ENCODE measurements at places on chromosomes 3 and 15.

DNA sequence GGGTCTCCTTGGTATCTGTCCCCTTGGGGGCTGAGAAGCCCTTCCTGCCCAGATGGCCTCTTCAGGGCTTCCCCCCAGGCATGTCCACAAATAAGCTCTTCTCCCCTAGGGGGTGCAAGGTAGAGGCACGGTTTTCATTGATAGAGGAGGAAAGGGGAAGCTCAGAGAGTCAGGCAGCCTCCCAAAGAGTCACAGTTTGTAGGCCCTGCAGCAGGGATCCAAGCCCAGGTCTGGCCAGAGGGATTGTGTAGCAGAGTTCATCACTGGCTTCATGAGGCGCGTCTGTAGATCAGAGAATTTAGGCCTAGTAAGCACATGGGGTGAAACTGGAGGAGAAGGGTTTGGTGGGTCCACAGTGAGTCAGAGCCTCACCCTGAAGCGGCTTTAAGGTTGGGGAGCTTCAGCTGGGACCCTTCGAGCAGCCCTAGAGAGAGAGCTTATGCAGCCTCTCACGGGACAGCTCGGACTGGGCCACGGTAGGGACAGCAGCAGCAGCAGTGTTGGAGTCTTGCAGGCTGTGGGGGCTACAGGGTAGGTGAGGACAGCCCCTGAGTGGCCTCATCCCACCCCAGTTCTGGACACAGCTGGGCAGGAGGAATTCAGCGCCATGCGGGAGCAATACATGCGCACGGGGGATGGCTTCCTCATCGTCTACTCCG is 37.5 kb upstream of the ESYT3 start:
- H3K27me3 ChIP-seq = no peaks in the 10 kb centered on the region
- DNase-seq = no peak
- H3K4me1 ChIP-seq = peaks cover 2% of the 10 kb centered on the region
- H3K27ac ChIP-seq = no peak overlapping the region
- no peaks in the 10 kb centered on the region for H3K36me3 ChIP-seq

- no peak for DNase-seq
- no peak overlapping the region for H3K27ac ChIP-seq
- H3K4me1 ChIP-seq = no peaks in the 10 kb centered on the region
- H3K4me3 ChIP-seq = no peak overlapping the region
- no peaks in the 10 kb centered on the region for H3K27me3 ChIP-seq
- H3K36me3 ChIP-seq = no peaks in the 10 kb centered on the region
Measured at GRCh38 chr3:51375136-51375535, 10.0 kb upstream of the MANF start.

GRCh38 chr3:53862241-53862640 is 15.9 kb downstream of the IL17RB start:
- H3K4me3 ChIP-seq = no peak overlapping the region
- H3K4me1 ChIP-seq = no peaks in the 10 kb centered on the region
- H3K27me3 ChIP-seq = no peaks in the 10 kb centered on the region
- H3K36me3 ChIP-seq = peaks cover 23% of the 10 kb centered on the region
- H3K27ac ChIP-seq = no peak overlapping the region

GRCh38 chr3:44021651-44022594 is 219.8 kb upstream of the TOPAZ1 start:
- H3K36me3 ChIP-seq = no peaks in the 10 kb centered on the region
- no peaks in the 10 kb centered on the region for H3K4me1 ChIP-seq
- H3K27ac ChIP-seq = no peak overlapping the region
- no peak overlapping the region for H3K4me3 ChIP-seq

DNA sequence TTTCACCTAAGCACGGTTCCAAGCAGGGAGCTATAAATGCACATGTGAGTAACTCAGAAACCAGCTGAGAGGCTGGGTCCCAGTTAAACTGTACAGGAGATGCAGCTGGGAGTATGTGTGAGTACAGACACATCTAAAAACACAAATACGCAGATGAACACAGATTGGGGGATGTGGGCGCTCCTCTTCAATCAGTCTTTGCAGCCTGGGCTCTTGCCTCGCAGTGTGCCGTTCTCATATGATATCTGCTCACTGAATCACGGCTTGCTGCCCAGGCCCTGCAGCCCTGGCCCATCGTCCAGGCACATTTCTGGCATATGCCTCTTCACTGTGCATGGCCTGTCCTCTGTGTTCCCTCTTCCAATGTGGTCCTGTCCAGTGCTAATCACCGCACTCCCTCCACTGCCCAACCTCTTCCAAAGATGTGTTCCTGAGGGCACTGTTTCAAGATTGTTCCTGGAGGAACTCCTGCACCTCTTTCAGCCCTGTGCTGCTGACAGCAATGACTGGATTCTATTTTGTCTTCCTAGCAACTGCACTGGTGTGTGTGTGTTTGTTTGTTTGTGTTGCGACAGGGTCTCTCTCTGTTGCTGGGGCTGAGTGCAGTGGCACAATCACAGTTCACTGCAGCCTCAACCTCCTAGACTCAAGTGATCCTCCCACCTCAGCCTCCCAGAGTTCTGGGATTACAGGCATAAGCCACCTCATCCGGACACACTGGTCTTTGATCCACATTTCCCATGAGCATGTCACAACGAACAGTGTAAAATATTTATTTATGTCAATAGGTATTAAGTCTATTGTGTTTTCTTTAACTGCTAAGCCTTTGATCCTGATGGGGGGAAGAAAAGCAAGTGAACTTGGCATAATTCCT is 17.0 kb downstream of the CA12 start:
- no peak overlapping the region for H3K27ac ChIP-seq
- no peaks in the 10 kb centered on the region for H3K36me3 ChIP-seq
- H3K4me1 ChIP-seq = no peaks in the 10 kb centered on the region
- no peak for DNase-seq
- H3K27me3 ChIP-seq = no peaks in the 10 kb centered on the region

DNA sequence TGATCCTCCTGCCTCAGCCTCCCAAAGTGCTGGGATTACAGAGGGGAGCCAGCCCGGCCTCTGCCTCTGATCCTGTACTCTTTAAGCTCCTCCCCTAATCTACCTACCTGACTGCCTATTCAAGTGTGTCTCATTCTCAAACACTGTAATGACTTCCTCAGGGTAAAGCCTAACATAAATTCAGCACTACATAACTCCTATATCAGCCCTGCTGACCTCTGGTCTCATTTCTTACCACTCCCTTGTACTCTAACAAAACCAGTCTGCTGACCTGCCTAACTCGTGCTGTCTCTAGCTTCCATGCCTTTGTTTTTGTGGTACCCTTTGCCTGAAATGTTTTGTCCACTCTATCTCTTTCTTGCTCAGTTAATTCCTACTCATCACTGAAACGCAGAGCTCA is 172.1 kb upstream of the IL12A start:
- H3K4me1 ChIP-seq = peaks cover 7% of the 10 kb centered on the region
- H3K4me3 ChIP-seq = no peak overlapping the region
- no peaks in the 10 kb centered on the region for H3K27me3 ChIP-seq
- no peak for DNase-seq
- no peak overlapping the region for H3K27ac ChIP-seq
